ENCODE measurements at places on chromosomes 13 and 19.

DNA sequence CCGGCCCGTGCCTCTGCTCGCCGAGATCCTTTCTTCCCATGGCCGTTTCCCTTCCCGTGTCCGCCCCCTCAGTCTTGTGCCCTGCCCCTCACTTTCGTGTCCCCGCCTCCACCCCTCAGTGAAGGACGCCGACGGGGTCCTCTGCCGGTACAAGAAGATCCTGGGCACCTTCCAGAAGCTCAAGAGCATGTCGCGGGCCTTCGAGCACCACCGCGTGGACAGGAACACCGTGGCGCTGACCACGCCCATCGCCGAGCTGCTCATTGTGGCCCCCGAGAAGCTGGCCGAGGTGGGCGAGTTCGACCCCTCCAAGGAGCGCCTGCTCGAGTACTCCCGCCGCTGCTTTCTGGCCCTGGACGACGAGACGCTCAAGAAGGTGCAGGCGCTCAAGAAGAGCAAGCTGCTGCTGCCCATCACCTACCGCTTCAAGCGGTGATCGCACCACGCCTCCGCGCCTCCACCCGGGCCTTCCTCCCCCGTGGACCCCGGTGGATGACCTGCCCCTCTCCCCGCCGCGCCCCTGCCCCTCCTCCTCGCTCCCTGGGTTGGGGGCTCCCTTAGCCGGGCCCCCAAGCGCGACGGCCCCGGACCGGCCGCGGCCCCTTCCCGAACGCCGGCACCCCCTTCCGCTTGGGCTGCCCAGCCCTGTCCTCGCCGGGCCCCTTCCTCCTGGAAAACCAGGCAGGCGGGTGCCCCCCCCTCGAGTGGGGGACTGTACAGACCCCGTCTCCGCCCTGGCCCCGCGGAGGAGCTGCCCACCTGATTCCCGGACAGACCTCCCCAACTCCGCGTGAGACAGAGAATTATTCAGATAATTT is 2.3 kb upstream of the U2AF2 start:
- DNase-seq: no peak

GRCh38 chr19:4906963-4907362 is 2.3 kb upstream of the UHRF1 start:
- no peak for DNase-seq

- no peak for DNase-seq
Observed at GRCh38 chr19:3096902-3097326, 2.8 kb downstream of the GNA11 start.

GRCh38 chr19:48353677-48354076 is 10.1 kb downstream of the TMEM143 start:
- DNase-seq: no peak

DNA sequence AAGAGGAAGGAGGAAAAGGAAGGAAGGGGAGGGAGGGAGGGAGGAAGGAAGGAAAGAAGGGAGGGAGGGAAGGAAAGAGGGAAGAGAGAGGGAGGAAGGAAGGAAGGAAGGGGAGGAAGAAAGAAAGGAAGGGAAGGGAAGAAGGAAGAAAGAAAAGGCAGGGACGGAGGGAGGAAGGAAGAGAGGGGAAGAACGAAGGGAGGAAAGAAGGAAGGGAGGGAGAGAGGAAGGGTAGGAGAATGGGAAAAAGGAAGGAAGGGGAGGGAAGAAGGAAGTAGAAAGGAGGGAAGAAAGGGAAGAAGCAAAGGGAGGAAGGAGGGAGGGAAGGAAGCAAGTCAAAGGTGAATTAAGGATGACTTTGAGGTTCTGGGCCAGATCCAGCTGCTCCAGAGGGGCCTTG is 3.0 kb downstream of the ACSBG2 start:
- no peak for DNase-seq

DNA sequence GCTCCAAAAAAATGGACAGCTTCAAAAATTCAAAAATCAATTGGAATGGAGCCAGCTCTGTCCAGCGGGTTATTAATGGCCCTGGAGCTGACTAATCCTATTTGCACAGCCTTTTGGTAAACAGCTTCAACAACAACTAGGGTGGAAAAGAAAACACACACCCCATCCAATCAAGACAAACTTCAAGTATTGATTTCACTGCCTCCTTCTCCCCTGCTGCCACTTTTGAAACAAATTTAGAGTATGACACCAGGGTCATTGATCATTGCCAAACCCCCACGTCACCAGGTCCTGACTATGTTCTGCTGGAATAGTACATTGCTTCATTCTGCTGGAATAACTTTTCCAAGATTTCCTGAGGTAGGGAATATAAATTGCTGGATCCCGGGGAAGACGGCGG is 56.8 kb upstream of the GTF3A start:
- no peak for DNase-seq

GRCh38 chr13:43205416-43205815 is 182.0 kb downstream of the DNAJC15 start:
- DNase-seq: no peak

- DNase-seq: no peak
Observed at GRCh38 chr13:100503622-100504021, 85.0 kb downstream of the GGACT start.

DNA sequence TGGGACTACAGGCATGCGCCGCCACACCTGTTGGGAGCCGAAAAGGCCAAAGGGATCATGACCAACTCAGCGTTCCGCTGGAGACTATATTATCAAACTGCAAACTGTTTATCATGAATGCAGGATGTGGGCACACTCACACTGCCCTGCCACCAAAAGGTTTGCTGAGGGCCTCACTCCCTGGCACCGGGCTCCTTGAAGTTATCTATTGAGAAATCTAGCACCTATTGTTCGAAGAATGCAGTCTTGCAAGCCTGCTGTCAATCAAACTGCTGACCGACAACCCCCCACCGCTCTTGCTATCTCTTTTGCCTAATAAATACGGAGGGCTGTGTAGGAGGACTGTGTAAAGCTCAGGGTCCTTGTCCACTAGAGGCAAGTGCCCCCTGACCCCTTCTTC is 5.2 kb upstream of the ZNF836 start:
- DNase-seq: no peak

DNA sequence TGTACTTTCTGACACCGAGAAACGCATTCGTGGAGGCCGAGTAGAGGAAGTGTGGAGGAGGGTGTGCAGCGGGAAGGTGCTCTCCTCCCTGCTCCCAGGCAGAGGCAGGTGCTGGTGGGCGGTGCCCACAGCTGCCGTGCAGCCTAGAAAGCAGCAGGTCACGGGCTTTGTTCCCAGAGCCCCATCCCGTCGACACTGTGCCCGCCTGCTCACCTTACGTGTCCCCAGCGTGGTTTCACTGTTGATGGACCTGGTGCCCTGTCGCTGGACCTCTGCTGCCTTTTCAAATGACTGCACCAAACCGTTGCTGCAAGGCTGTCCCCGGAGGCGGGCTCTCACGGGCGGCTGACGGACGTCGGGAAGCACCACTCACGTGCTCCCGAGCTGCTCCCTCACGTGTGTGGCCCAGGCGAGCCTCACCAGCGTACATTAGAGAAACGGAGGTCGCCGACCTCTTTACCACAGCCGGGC is 20.8 kb downstream of the PLEKHJ1 start:
- DNase-seq: no peak

- DNase-seq: no peak
Observed at GRCh38 chr19:31821346-31821745, 472.1 kb upstream of the TSHZ3 start.

DNA sequence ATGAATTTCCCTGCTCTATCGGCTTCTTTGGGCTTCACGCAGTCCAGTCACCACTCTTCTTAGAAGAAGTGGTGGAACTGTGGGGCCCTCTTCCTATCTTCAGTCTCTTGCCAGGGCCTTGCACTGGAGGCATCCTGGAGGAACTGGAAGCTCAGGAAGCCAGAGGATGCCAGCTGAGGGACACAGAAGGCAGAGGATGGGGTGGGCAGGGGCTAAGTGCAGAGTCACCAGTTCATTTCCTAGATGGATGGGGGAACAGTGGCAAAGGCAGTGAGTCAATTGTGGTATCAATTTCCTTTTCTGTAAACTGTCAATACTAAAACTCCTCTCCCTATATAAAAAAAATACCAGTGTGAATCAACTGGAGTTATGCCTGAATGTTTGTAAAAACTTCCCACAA is 419.7 kb downstream of the KLF12 start:
- no peak for DNase-seq

- no peak for DNase-seq
Observed at GRCh38 chr13:20891768-20892167, 10.8 kb downstream of the XPO4 start.

DNA sequence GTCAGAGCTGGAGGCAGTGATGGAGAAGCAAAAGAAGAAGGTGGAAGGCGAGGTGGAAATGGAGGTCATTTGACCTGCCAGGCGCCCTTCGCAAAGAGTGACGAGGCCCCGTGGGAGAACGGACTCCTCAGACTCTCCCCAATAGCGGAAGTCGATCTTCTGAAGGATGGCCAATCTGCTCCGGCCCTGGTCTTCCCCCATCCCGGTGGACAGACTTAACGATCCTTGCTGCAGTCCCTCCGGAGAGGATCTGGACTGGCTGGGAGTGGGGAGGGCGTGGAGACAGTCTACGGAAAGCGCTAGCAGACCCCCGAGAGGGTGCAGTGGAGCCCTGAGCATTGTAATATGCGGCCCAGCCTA is 11.9 kb downstream of the EPS8L1 start:
- no peak for DNase-seq

GRCh38 chr19:35534803-35535480 is 1.7 kb downstream of the GAPDHS start:
- DNase-seq: no peak

DNA sequence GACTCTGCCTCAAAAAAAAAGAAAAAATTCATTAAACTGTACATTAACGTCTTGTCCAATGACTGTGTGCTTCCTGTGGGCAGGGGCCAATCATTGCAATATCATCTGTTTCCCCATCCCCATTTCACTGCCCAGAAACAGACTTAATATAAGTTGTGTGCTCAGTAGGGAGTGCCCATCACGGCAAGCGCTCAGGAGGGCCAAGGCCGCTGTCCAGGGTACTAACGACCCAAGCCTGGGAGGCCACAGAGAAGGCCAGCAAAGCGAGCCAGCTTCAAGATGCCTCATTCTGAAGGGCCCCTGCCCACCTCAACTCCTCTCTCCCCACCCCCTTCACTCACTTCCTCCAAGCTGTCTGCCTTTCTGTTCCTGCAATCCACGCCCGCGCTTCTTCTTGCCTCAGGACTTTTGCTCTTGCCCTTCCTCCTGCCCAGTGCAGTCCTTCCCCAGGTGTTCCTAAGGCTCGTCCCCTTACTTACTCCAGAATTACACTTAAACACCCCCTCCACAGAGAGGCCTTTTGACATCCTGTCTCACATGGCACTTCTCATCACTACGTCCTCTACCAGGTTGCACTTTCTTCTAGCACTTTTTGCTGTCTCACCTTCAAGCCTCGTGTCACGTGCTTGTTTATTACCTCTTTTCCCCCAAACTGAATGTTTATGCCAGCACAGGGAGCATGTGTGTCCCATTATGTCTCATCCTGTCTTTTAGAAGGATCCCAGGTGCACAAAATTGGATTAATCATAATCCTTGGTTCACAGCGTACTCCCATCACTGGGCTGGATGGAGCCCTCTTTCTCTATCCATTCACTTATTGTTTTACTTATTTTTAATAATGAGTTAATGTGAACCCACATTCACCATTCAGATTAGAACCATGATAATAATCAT is 11.3 kb upstream of the POU2F2 start:
- DNase-seq: peak; percentile 68

DNA sequence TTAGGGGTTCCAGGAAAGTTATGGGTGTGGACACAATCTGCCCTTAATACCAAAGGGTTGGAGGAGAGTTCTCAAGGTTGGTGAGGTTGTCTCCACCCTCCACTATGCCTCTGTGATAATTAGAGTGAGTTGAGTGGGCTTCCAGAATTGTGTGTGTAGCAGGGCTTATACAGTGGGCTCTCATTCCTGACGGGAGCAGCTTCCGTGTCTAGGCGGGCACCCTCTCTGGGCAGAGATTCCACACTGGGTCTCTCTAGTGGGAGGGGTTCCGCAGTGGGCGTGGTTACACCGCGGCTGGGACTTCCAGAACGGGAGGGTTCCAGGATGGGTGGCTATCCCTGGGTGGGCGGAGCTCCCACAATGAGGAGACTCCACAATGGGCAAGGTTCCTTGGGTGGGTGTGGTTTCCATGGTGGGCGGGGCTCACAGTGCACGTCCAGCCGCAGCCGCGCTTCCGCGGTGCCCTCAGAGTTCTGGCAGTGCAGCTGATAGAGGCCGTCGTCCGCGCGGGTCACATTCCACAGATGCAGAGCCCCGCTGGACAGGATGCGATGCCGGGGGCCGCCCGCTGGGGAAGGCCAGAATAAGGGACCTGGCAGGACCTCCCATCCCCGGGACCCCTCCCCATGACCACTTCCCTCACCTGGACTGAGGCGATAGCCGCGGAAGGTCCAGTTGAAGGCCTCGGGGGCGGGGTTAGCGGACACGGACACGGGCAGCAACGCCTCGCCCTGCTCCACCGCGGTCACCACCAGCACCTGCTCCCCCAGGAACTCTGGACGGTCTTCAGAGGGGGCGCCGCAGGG is 8.4 kb downstream of the NPHS1 start:
- DNase-seq: no peak

GRCh38 chr19:23460656-23461055 is 65.4 kb upstream of the ZNF91 start:
- DNase-seq: no peak

DNA sequence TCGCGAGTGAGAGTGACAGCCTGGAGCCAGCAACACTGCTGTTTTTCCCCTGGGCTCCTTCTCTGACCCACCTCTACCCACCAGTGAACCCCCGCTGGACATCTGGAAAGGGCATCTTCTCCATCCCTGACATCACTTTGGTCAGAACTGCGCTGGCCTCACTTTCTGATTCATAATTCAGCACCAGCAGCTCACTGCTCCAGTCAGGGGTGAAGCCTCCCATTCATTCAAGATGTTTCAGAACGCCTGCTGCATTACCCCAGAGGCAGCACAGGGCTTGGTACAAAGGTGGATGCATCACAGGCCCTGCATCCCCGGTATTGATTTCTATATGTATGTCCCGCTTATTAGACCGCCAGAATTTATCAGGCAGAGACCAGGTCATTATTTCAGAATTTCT is 182.8 kb upstream of the TSHZ3 start:
- DNase-seq: no peak

DNA sequence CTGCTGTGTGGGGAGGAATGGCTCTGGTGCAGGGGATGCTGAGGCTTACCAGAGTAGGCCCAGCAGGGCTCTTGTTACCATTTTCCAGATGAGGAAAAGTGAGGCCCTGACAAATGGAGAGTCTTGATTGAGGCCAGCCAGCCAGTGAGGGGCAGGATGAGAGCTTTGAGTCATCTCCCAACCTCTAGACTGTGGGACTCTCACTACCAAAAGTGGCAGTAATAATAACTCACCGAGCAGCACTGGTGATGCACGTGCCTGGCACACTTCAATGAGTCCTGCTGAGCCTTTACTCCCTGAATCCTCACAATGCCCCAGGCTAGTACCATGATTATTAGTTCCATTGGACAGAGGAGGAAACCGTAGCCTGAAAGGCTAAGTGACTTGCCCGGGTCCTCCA is 7.8 kb downstream of the CIC start:
- no peak for DNase-seq

DNA sequence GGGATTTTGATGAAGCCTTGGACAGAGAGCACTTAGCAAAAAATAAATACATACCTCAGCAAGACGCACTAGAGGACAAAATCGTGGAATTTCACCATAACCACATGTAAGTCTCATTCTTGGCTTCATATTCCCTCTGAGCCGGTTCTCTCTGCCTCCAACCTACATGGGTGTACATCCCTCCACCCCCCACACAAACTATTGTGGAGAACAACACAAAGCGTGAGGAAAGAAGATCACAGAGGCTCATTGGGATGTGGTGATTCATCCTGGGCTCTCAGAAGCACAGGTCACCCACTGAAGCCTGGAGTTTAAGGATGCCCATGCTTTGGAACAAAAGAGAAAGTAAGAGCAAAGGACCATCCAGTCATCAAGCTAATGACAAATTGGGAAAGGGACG is 192.2 kb downstream of the STK24 start:
- no peak for DNase-seq

- no peak for DNase-seq
Observed at GRCh38 chr13:50384724-50385123, 369.5 kb downstream of the KCNRG start.
